ENCODE measurements at places on chromosomes 3 and 15.
A peak's percentile ranks its signal among the peaks of the same experiment; 100 is the strongest.

DNA sequence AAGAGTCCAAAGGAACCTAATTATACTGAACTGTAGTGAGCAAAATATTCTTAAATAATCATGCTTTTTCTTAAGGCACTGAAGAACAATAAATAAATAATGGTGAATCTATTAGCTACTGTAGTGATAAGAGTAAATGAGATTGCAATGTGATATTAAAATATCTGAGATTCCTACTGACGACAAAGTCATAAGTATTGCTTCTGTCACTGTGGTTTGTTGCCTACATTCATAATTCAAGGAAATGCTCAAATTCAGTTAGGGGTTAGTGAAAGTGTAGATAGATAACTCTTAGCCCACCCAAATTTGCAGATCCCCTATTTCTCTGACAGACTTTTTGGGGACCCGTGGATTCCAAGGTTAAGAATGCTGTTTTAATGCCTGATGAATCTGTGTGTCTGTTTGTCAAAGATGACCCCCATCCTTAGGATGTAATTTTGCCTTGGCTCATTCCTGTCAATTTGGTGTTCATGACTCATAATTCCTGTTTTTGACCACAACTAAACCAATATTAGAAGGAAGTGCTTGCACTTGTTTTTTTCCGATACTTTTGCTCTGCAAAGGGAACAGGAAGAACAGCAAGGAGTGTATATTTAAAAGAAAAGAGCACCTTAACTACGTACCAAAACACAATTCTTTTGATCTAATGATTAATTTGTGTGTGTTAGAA, 86.7 kb downstream of the MAGI1 start:
- no peak for DNase-seq

DNA sequence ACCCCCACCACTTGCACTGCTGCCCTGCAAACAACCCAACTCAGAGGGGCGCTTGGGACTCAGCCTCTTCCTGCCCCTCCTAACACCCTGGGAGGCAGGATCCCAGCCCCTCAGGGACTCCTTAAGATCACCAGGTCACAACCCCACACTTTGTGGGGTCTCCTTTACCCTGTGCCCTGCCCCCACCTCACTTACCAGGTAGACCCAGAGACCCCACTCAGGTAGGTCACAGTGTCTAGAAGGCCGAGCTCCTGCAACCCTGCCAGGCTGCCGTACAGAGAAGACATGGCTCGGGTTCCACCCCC, 9.1 kb downstream of the PLA2G4F start:
- DNase-seq = no peak

DNA sequence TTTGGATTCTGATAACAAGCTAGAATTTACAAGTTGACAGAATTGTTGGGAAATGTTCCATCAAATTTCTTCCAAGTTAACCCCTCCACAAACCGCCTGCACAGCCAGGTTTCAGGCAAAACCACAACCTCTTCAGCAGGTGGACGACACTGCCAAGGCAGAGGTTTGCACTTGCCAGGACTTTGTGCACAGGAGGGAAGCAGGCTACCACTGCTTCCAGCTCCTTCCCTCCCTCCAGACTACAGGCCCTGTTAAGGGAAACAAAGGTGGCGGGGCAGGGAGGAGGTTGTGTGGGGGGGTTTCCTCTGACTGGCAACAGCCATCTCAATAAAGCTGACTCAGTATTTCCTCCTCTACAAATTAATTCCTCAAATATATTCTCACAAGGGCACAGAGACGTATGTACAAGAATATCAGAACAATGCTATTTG, 42.2 kb downstream of the TBC1D2B start:
- no peak for DNase-seq

DNA sequence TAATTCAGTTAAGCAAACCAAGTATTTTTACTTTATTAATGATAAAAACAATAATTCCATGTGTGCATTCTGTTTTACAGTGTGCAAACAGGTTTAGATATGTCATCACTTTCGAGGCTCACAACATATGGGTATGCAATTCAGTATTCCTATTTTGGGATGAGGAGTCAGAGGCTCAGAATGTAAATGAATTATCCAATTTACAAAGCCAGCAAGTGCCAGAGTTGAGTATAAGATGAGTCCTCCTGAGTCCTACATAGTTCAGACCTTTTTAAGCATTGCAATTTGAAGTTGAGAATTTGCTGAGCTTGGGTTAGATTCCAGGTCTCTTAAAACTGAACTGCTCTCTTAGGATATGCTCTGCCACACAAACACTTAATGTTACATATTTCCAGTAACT, 424.2 kb upstream of the ROBO2 start:
- DNase-seq = no peak

GRCh38 chr15:42137461-42138261, 18.8 kb downstream of the PLA2G4F start:
- peak; percentile 74 for DNase-seq

DNA sequence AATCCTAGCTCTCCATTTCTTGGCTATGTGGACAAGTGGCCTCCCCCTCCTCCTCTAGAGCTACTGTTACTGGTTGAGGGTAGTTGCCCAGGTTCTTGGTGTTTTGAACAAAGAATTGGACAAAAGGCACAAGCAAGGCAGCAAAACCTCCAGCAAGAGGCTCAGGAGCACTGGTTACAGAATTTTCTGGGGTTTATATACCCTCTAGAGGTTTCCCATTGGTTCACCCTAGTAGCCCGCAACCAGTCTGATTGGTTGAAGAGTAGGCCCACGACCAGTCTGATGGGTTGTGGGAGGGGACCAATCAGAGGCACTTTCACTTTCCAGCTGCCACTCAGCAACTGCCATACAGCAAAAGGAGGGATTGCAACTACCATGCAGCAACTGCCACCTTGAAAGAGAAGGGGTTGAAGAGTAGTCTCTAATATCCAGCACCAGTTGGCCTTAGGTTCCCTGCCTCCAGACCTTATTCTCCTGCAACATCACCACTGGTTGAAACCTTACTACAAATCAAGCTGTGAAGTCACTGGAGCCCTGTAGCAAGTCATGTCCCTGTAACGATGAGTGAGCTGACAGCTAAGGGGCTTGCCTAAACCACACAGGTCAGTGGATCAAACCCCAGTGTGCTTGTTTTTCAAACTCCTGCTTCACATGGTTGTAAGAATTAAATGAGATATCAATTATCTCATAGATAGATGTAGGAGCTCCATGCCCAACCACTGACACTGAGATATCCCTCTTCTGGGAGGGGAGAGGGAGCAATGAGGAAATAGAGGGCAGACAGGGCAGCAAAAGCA, 2.9 kb upstream of the C15orf39 start:
- DNase-seq = peak; percentile 55

GRCh38 chr3:31004025-31004678, 109.7 kb upstream of the GADL1 start:
- no peak for DNase-seq

GRCh38 chr3:62260655-62261054, 112.7 kb downstream of the FEZF2 start:
- peak; percentile 17 for DNase-seq

DNA sequence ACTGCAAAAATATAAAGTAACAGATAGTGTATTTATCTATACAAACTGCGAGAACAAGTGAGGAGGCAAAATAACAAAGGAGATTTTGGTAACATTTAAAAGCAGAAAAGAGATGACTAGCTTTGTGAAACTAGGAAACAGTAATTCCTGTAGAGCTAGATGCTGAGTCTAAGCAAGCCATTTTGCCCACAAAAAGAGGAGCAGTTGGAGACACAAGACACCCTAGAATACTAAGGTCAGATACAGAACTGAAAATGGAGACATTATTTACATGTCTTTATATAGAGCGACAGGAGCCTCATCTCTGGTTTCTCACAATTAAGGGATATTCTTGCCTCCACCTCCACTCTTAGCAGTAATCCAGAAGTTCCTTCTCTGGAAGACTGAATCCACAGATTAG, 732.4 kb upstream of the GBE1 start:
- no peak for DNase-seq

DNA sequence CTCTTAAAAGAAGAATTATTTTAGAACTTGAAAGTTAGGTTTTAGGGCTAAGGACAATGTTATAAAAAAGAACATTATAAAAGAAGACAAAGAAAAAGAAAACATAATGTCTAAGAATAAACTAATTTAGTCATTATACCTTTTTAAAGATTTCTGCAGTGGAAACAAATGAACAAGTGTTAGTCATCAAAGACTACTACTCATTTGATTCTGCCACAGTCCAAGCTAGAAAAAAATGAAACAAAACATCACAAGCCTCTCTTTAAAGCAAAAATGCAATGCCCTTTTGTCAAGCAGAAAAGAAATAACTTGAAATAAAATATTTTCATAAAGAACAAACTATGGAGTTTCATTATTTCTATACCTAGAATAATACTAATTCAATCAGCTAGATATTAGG, 102.0 kb downstream of the TBC1D5 start:
- DNase-seq = no peak

- no peak for DNase-seq
These were observed 13.8 kb upstream of the OR5K3 start for GRCh38 chr3:98376631-98377030.

- DNase-seq = no peak
These were observed 1176.0 kb upstream of the ALCAM start for GRCh38 chr3:104190681-104191080.

DNA sequence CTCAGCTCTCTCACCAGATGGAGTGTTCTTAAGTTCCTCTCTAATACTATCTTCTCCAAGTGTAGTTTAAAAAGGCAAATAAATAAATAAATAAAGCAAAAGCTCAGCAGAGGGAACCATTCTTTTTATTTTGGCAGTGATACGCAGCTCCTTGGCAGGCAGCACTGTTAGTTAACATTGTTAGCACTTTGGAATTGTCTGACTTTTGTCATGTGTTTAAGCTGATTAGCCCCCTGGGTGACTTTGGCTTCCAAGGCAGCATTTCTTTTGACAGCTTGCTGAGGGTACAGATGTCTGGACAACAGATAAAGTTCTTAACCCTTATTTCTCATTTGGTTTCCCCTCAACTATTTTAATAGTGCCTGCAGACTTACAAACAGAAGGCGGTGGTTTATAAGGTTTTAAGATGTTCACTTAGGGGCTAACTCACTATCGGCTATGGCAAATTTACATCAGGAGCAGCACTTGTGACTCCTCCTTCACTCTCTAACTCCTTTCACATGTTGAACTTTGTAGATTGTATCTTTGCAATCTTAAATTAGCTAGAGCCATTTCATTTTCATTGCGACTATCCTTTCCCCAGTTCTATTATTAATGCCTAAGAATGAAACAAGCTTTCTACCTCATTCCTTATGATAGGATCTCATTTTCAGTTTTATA, 213.4 kb downstream of the ZBBX start:
- DNase-seq = no peak
